ENCODE measurements at places on chromosomes 3 and 15. TPM values are rescaled to one million over a fixed set of nuclear protein-coding genes. Genes with fewer than 3 reads are reported as not detected.
A peak's percentile ranks its signal among the peaks of the same experiment; 100 is the strongest.

DNA sequence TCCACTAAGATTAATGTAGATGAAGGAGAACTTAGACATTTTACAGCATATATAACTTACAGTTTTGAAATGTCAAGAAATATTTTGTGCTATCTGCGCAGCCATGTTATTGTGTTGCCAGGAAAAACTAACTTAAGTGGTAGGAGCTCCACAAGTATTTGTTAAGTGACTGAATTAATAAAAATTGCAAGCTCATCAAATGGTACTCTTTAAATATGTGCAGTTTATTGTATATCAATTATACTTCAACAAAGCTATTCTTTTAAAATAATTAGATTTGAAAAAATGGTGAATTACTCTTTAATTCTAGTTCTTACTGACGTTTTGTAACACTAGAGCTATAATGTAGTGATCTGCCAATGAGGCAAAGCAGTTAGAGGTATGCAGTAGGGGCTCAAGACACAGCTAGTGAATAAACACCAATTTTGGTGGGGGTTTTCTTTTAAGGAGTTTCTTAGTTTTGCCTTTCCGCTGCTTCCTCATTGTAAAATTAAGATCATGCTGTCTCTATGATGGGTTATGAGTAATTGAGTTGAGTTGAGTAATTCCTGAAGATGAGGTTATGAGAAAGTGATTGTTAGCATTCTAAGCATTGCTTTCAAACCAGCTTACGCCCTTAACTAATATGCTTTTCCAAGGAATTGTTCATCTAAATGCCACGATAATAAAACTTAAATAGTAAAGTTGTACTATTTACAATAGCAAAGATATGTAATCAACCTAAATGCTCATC lies 10.9 kb upstream of the LXN start:
- no peak for DNase-seq

Gene RHCG
- total RNA-seq: 9.4 TPM

DNA sequence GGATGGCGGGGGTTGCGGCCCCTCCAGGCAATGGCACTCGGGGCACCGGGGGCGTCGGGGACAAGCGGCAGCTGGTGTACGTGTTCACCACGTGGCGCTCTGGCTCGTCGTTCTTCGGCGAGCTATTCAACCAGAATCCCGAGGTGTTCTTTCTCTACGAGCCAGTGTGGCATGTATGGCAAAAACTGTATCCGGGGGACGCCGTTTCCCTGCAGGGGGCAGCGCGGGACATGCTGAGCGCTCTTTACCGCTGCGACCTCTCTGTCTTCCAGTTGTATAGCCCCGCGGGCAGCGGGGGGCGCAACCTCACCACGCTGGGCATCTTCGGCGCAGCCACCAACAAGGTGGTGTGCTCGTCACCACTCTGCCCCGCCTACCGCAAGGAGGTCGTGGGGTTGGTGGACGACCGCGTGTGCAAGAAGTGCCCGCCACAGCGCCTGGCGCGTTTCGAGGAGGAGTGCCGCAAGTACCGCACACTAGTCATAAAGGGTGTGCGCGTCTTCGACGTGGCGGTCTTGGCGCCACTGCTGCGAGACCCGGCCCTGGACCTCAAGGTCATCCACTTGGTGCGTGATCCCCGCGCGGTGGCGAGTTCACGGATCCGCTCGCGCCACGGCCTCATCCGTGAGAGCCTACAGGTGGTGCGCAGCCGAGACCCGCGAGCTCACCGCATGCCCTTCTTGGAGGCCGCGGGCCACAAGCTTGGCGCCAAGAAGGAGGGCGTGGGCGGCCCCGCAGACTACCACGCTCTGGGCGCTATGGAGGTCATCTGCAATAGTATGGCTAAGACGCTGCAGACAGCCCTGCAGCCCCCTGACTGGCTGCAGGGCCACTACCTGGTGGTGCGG lies 1.9 kb downstream of the CHST2 start:
- DNase-seq: no peak

- DNase-seq: no peak
Measured at GRCh38 chr3:55490276-55490913, 3.3 kb upstream of the WNT5A start.

GRCh38 chr3:55235416-55235815 lies 251.7 kb downstream of the WNT5A start:
- DNase-seq: no peak

GRCh38 chr15:98689431-98689861 lies 41.1 kb downstream of the IGF1R start:
- no peak for DNase-seq

DNA sequence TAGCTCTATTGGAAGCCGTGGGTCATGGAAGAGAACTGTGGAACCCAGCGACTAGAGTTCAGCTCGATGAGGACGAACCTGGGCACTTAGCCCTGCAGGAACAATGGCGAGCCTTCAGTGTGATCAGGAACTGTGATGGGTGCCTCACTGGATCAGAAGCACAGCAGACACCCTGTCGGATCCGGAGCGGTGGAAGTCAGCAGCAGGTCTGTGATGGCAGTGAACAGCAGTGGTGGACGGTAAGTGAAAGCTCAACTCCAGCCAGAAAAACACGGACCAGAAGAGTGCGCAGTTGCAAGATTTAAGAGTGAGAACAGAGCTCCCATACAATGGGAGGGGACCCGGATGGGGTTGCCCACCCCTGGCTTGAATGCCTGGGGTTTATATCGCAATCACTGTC lies 282.2 kb downstream of the NSUN3 start:
- no peak for DNase-seq

Gene GALNT15
- total RNA-seq: not detected

DNA sequence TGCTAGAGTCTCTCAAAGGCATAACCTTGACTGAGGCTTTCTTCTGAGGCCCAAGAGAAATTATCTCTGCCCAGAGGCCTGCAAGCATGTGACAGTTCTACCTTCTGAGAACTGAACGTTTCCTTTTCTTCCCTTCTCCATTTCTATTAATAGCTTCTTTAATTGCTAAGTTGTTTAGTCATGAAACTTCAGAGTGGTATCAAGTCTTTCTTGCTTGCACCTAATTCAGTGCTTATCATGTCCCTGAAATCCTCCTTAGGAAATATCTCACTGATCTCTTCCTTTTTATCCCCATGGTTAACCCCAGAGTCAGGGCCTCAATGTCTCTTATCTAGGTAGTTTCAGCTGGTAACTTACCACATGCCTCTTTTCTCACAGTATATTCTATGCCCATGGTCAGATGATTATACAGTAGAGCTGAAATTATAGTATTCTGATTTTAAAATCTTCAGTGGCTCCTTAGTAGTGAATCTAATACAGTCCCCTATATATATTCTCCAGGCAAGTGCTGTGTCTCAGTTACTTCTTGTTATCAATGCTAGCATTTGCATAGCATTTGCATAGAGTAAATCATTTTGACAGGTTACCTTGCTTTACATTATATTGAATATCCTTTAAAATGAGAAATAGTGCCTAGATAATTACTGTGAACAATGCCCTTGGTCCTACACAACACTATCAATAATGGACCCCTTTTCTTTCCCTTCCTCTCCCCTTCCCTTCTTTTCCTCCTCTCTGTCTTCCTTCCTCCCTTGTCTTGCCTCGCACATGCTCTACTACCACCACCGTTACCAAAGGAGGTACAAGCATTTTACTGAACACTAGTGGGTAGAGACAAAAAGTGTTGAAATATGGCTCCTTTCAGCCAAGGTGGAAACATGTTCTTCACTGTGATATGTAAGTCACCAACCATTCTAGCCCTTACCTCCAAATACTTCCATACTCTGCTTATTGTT lies 33.0 kb downstream of the KBTBD8 start:
- DNase-seq: no peak

GRCh38 chr3:153820035-153820434 lies 301.2 kb upstream of the ARHGEF26 start:
- no peak for DNase-seq

DNA sequence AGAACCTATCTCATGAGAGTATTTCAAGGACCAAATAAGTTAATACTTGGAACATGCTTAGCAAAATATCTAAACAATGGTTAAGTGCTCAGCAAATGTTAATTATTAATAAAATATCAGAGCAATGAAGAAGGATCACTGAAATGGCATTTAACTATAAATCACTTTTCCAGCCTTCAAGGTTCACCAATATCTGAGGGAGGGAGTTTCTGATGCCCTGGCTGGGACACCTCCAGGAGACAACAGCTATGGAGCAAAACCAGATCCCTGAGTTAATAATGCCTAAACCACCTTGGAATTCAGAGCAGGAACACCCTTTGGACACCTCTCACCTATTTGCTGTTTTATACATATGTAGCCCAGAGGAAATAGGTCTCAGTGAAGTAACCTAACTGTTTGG lies 6.4 kb upstream of the FAM174B start:
- no peak for DNase-seq

Gene ANP32A
- total RNA-seq: 76.0 TPM

DNA sequence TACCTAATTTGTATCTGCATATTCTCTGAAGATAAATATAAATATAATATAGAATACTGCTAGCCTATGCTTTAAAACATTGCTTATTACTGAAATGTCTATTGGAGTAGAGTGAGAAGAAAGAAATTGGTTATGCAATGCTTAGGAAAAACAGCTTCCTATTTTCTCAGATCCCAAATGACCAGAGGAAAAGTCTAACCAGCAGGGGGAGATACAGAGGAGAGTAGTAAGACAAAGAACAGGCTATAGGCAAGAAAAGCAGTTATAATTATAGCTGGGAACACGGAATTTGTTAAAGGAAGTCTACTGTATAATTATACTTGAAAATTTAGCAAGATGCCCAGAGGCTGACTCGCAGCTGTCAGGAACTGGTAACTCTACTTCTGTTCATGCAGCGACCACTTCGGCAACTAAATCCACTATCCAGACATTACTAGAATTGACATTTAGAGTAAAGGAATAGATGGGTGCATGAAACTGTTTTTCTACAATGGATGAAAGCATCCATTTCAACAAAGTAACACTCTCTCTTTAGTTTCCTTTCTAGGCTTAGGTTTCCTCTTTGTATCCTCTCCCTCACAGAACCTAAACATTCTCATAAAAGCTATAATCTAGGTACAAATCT lies 97.2 kb downstream of the TBC1D5 start:
- peak; percentile 78 for DNase-seq

DNA sequence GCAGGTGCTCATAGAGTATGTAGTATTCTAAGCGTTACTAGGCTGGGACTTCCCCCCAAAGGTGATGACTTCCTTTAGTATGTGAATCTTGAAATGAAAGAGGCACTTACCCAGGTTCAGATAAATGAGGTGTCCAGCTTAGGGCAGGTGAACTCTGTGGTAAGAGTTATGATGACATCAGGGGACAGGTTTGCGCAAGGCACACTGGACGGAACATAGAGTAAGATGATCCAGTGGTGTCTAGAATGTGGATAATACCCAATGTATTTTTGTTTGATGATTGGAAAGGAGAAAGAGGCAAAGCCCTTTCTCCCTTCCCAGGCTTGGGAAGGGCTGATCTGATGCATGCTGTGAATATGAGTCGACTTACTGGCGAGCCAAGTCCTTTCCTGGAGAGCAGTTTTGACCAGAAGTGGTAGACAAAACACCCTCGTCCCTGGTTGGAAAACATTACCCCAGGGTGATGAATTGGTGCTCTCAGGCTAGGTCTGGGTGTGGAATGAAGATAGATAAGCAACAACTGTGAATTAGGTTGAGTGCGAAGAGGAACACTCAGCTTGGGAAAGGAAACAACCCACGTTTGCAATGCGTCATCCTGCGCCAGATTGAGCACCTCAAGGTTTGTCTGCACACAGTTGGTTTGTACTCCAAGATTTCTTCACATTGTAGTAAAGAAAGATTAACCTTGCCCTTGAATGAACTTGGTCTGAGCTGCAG lies 124.2 kb downstream of the GHSR start:
- DNase-seq: no peak

DNA sequence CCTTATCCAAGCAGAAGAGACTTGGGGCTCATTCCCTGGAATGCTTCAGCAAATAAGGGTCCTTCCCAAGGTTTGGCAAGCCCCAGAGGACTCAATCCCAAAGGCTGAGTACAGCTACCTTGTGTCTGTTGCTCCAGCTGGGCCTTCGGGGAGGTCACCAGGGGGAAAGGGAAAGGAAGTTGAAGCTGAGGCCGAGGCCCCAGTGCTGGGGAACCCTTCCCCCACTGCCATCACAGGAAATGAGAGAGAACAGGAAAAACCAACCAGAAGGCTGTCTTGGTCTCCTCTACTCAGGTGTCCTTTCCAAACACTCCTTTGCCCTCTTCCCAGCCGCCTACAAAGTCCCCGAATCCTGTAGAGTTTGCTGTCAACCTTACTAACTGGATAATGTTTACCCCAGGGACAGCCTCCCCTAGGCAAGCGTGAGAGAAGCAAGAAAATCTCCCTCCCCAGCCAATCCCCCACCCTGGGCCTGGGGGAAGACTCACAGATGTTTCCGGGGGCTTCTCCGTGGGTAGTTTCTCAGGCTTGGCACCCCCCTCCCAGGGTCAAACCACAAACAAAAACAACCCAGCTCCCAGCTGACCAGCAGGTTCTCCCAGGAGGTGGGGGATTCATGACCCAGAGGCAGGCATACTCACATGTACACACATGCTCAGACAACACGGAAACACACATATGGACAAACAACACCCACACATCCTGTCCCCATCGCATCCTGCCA lies 5.5 kb downstream of the CSRNP1 start:
- no peak for DNase-seq

Gene MITF
- 768 TPM for total RNA-seq

Data from SK-MEL-5 (cell line).